ENCODE measurements at places on chromosomes 7 and 10. TPM values are rescaled to one million over a fixed set of nuclear protein-coding genes. Genes with fewer than 3 reads are reported as not detected.

Gene SKIDA1
- 0.60 TPM for total RNA-seq

Gene LFNG
- 40.2 TPM for total RNA-seq

Gene HGF
- 1.8 TPM for total RNA-seq

DNA sequence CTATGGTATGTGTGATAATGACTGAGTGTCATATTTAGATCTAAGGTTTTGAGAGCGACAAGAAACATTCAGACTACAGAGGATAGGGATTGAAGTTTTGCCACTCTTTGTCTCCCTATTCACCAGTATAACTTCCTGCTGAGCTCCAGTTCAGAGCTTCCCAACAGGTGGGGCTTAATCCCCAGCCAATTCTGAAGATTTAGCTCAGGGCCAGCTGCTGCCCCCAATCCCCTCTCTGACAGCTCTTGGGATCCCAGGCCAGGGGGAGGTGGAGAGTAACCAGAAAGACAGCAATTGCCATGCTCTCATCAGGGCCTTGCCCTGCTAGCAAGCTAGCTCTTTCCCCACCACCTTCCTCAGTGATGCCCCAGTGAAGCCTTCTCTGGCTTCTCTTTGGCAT, 57.8 kb downstream of the TRIL start:
- H3K36me3 ChIP-seq: no peaks in the 10 kb centered on the region
- no peaks in the 10 kb centered on the region for H3K27me3 ChIP-seq
- DNase-seq: no peak
- H3K27ac ChIP-seq: no peak overlapping the region
- H3K4me3 ChIP-seq: no peak overlapping the region
- no peaks in the 10 kb centered on the region for H3K4me1 ChIP-seq

DNA sequence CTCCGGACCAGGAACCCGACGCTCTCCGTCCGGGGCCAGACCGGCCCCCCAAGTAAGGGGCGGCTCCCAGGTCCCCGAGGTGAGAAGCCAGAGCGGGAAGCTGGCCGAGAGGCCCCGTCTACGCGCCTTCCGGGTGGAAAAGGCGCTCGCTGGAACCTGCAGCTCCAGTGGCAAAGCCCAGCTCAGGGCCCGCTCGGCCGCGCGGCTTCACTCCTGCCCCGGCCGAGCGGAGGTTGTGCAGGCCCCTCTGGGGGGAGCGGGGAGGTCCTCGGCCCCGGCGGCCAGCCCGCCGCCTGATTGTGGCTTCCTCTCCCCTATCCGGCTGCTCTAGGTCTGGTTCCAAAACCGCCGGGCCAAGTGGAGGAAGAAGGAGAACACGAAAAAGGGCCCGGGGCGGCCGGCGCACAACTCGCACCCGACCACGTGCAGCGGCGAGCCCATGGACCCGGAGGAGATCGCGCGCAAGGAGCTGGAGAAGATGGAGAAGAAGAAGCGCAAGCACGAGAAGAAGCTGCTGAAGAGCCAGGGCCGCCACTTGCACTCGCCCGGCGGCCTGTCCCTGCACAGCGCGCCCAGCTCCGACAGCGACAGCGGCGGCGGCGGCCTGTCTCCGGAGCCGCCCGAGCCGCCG, 2.9 kb downstream of the UNCX start:
- H3K27me3 ChIP-seq: peaks cover 97% of the 10 kb centered on the region
- no peak overlapping the region for H3K27ac ChIP-seq
- no peak overlapping the region for H3K4me3 ChIP-seq

DNA sequence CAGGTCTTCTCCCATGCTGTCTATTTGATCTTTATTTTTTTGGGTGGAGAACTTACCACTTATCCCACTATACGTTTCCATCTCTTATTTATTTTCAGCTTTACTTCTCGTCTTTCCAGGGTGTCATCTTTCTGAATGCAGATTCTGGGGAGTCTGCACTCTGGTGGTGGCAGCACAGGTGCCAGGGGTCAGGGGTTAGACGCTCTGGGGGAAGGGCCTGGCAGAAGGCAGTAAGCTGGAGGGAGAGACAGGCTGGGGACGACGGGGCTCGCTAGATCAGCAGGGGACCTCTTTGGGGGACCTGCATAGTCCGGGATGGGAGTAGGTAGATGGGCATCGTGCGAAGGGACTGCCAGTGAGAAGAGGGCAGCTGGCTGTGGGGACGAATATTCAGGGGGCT, 22.3 kb downstream of the CHST12 start:
- no peaks in the 10 kb centered on the region for H3K36me3 ChIP-seq
- no peak overlapping the region for H3K4me3 ChIP-seq
- no peaks in the 10 kb centered on the region for H3K4me1 ChIP-seq
- no peak overlapping the region for H3K27ac ChIP-seq

GRCh38 chr10:98172495-98172894, 38.0 kb downstream of the R3HCC1L start:
- no peak overlapping the region for H3K4me3 ChIP-seq
- no peaks in the 10 kb centered on the region for H3K4me1 ChIP-seq
- H3K36me3 ChIP-seq: no peaks in the 10 kb centered on the region
- H3K27me3 ChIP-seq: no peaks in the 10 kb centered on the region
- H3K27ac ChIP-seq: no peak overlapping the region

DNA sequence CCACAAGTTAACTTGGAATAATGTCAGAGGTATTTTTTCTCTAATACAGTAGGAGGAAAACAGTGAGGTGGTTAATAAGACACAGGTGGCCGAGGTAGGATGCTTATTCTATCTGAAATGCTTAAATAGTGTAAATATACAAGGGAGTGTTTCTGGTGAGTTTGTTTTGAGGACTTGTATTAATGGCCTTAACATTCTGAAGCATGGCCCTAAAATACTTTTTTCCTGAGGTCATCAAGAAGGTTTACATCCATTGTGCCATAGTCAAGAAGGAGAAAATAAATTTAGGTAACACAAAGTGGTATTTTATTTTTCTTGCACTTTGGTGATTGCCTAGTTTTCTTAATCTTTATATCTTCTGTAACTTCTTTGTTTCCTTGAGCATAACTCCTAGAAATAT, 18.8 kb downstream of the GNAI1 start:
- H3K27ac ChIP-seq: no peak overlapping the region
- no peaks in the 10 kb centered on the region for H3K27me3 ChIP-seq
- no peak overlapping the region for H3K4me3 ChIP-seq
- H3K36me3 ChIP-seq: no peaks in the 10 kb centered on the region
- peaks cover 3% of the 10 kb centered on the region for H3K4me1 ChIP-seq

GRCh38 chr10:60350400-60350799, 39.3 kb downstream of the ANK3 start:
- DNase-seq: no peak
- peaks cover 3% of the 10 kb centered on the region for H3K4me1 ChIP-seq
- no peak overlapping the region for H3K4me3 ChIP-seq
- H3K27me3 ChIP-seq: no peaks in the 10 kb centered on the region
- H3K36me3 ChIP-seq: no peaks in the 10 kb centered on the region

GRCh38 chr7:105674200-105674920, 93.1 kb upstream of the EFCAB10 start:
- peak overlapping the region; percentile 17 for H3K27ac ChIP-seq
- H3K36me3 ChIP-seq: no peaks in the 10 kb centered on the region
- no peak for DNase-seq
- no peaks in the 10 kb centered on the region for H3K27me3 ChIP-seq
- H3K4me1 ChIP-seq: peaks cover 22% of the 10 kb centered on the region

GRCh38 chr10:124558339-124559321, 97.0 kb downstream of the LHPP start:
- no peaks in the 10 kb centered on the region for H3K36me3 ChIP-seq
- peaks cover 9% of the 10 kb centered on the region for H3K4me1 ChIP-seq
- no peak for DNase-seq
- no peak overlapping the region for H3K27ac ChIP-seq

DNA sequence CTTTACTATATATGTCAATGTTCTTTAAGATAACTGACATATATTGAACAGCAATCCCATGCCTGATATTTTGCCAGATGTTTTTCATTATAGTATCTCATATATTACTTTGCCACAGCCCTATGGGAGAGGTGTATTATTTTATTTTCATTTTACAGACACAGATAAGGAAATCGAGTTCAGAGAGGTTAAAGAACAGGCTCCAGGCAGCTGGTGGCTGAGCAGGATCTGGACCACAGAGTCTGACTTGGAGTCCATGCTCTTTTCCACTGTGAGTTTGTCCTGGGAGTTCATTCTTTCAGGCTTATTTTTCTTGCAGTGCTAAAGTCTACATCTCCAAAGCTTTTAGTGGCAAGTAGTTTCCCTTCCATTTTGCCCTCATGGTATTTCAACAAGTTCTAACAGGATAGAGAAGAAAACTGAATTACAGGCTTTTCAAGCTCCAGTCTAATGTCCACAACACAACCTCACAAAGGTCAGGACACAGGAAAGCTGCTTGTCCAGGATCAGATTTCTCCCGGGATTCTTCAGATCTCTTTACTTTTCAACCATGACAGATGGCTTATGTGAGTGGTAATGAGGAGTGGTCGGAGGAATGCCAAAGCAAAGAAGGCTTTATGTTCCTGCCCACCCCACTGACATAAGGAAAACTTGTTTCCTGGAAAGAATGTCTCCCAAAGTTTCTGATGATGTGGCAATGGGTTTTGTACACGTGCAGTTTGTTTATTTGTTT, 13.1 kb upstream of the SLC35B4 start:
- no peak overlapping the region for H3K27ac ChIP-seq
- peaks cover 5% of the 10 kb centered on the region for H3K27me3 ChIP-seq
- no peaks in the 10 kb centered on the region for H3K36me3 ChIP-seq
- DNase-seq: no peak
- no peak overlapping the region for H3K4me3 ChIP-seq

Data from transverse colon (tissue), 4 donors.